SJSA1 (cell line): ENCODE measurements at places on chromosomes 1 and 21. TPM values are rescaled to one million over a fixed set of nuclear protein-coding genes. Genes with fewer than 3 reads are reported as not detected.

Gene KCNQ4
- total RNA-seq, result 0.05 TPM in 1 of 2 replicates, not detected in the other

Gene KCNJ9
- total RNA-seq, result not detected in 2 replicates

GRCh38 chr1:47805921-47806361, 191.2 kb downstream of the TRABD2B start:
- no peak for DNase-seq

GRCh38 chr1:162908236-162908635, 47.3 kb upstream of the CCDC190 start:
- DNase-seq, result no peak
